ENCODE measurements at places on chromosomes 16 and 17.
A peak's percentile ranks its signal among the peaks of the same experiment; 100 is the strongest.

GRCh38 chr17:73308017-73308823 lies 3.6 kb downstream of the CDC42EP4 start:
- peak; percentile 95 for DNase-seq

DNA sequence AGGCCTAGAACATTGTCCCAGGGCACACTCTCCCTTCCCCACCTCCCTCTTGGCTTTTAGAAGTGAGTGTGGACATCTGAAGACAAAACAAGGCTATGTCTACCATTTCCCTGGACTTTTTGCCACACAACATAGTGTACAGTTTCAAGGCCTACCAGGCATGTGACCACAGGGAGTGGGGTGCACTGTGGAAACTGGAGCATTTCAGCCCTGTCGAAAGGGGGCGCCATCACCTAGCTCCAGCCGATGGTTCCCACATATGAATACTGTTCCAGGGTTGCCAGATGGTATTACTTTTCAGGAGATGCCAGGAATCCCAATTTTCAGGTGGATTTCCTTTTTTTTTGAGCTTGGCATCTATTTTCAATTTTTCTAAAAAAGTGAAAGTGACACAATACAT lies 140.7 kb downstream of the KATNIP start:
- DNase-seq, result peak; percentile 68

- no peak for DNase-seq
Measured at GRCh38 chr17:44314869-44315661, 6.7 kb downstream of the RUNDC3A start.

- no peak for DNase-seq
Measured at GRCh38 chr17:5304636-5305035, 22.6 kb downstream of the RABEP1 start.

- DNase-seq, result no peak
Measured at GRCh38 chr17:1488826-1489270, 3.6 kb downstream of the MYO1C start.

DNA sequence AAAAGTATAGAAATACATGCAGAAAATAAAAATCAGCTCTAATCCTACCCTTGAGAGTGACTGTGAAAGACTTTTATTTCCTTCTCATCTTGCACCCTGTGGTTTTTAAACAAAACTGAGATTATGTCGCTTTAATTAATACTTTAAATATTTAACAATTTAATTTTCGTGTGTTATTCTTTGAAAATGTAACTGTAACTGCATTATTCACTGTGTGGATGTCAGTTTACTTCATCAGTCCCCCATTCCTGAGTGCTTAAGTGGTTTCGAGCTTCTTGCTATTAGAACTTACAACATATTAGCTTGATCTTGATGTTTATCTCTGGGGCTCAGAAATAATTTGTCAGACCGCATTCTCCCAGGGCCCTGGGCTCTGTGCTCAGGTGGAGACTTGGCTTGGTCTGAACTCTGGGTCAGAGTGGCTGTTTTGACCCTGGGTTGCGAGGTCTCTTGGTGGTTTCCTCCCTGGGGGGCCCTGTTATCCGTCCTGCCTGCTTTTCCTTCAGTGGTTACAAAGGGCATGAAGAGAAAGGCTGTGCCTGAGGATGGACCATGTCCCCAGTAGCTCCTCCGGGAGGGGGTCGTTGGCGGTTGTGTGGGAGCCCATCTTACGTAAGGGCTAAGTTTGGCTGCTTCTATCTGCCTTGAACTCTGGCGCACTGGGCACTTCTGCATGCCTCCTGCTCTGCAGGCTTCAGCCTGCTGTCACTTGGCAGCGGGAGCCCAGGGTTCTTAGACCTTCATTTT lies 25.7 kb downstream of the AKAP1 start:
- peak; percentile 54 for DNase-seq

- DNase-seq, result no peak
Measured at GRCh38 chr17:61856035-61856434, 7.3 kb downstream of the BRIP1 start.

DNA sequence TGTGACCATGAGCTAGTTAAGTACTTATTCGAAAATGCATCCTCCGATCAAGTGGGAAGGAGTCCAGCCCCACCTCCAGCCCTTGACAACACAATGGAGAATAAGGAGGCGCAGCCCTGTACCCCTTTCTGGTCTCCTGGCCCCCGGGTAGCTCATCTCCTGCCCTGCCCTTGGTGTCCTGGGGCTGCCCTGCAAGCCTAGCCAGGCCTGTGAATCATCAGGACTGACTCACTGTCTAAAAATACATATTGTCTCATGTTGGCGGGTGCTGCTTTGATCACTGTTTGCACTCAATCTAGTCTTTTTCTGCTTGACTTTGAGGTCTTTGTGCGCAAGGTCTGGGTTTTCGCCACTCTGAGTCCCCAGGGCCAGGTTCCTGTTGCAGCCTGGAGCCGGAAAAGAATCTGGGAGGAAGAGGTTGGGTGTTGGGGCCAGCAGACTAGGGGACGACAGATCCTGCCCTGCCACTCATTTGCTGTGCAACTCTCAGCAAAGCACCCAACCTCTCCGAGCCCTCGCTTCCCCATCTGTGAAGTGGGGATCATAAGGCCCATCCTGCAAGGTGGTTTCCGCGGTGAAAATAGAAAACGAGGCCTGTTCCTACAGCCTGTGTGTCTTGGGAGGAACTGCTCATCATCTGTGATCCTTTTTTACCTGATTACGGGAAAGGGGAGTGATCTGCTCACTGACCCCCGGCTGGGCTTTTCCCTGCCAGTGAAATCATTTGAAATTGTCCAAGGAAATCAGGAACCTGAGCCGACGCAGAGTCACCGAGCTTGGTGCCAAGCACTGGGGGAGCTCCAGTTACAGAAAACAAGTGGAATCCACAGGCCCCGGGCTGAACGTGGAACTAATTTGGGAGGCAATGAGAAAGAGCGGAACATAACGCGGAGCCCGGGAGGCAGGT lies 230.4 kb downstream of the PARN start:
- DNase-seq, result peak; percentile 66

GRCh38 chr16:14501331-14502255 lies 128.5 kb downstream of the PARN start:
- peak; percentile 94 for DNase-seq

GRCh38 chr16:11034481-11034931 lies 90.1 kb downstream of the CLEC16A start:
- no peak for DNase-seq

DNA sequence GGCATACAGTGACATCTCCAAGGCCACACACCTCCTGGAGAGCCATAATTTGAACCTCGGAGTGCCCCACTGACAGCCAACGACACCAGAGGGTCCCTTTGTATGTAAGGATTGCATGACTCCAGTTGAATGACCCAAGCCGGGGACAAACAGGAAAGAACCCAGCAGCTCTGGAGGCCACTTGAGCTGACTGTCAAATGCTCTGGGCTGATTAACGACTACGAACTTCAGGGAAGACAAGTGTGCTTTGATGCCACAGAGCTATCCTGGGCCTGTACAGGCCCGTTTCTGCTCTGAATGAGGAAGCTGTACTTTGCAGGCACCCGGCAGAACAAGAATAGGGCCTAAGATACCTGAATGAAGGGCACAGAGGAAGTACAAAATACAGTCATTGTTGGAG lies 404.6 kb downstream of the SLC39A11 start:
- DNase-seq, result no peak

- no peak for DNase-seq
Measured at GRCh38 chr16:80664786-80665185, 124.0 kb downstream of the DYNLRB2 start.

DNA sequence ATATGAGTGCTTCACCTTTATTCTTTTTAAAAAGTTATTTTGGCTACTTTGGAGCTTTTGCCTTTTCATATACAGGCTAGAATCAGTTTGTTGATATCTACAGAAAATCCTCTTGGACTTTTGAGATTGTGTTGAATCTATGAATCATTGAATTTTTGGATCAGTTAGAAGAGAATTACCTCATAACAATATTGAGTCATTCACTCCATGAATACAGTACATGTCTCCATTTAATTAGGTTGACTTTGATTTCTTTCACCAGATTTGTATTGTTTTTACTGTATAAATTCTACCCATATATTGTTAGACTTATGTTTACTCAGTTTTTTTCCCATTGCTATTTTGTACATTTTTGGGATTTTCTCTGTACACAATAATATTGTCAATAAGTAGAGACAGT lies 54.4 kb downstream of the TAOK1 start:
- DNase-seq, result peak; percentile 45
